GM10248 (cell line): ENCODE measurements at places on chromosomes 1 and 21.

DNA sequence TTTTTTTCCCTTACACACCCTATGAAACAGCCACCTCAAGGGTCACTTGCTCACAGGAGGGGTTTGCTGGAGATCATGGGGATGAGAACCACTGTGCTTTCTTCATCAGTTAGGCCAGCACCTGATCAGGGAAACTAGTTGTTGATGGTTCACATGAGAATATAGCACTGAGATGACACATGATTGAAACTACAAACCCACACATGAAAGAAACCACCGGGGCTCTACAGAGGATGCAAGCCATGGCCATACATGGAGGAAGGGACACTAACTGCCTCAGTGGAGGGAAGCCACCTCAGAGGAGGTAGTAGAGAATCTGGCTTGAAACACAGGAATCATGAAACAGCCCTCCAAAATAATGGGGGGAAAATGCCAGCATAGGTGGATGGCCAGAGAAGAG is 63.2 kb downstream of the PRKAB2 start:
- peak; percentile 39 for DNase-seq

GRCh38 chr1:32702599-32703478 is at the start of gene SYNC:
Gene SYNC (minus strand): TSS chr1:32702770. CDS start chr1:32702660, 110 bp downstream.
- peak; percentile 51 for DNase-seq

GRCh38 chr1:25675729-25676476 is 59.3 kb downstream of the MAN1C1 start:
- peak; percentile 77 for DNase-seq

DNA sequence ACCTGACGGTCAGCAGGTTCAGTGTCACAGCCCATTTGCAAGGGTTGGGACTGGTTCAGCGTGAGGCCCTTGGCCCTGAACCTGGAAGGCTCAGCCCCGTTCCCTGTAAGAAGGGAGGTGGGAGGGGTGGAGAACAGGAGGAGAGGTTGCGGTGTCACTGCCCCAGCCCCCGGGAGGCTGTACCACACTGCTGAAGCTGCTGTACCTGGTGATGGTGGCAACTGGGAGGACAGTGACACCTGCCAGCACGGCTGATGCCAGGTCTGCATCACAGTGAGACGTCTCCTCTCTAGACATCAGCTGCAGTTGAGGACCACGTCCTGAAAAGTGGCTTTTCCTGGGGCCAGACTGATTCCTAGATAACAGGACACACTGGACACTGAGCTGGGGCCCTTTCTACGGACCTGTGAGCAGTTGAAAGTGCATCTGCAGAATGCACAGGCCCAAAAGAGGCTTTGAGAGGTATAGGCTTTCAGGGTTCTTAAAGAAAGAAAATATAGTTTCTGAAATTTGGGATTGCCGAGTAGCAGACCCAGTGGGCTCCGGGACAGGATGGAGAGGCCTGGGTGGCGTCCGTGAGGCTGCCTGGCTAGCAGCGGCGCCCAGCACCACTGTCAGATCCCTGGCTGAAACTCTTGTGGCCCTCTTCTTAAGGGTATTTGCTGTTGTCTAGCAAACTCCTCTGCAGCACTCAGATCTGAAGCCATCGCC is 47.7 kb downstream of the COQ8A start:
- no peak for DNase-seq

DNA sequence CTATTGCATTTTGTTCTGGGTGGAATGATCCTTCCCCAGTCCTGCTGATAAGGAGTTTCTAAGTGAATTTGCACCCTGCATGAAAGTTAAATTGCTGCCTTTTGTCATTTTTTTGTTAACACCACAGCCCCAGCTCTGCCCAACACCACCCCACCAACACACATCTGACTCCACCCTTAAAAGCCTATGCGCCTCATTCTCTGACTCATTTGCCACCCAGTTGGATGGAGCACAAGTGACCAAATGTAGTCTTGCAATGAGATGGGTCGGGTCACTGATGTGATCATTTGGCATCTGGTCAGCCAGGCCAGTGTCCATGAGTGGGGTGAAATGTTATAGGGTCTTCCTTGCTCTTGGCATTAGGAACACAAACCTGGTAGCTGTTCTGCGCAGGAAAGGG is 256.8 kb downstream of the KAZN start:
- no peak for DNase-seq

- no peak for DNase-seq
Observed at GRCh38 chr1:218475275-218475674, 130.1 kb downstream of the TGFB2 start.

DNA sequence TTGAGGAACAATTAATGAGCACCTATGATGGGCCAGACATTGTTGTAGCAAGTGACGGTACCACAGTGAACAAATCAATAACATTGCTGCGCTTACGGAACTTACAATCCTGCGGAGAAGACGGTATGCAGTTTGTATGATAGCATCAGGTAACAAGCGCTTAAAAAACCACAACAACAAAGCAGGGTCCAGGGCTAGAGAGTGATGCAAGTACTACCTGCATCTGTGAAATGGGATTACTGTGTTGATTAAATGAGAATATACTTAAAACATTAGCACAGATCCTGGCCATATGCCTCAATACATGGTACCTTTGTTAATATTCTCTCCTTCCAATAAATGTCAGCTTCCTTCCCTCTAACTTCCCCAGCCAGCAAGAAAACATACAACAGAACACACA is 110.6 kb upstream of the ADAR start:
- no peak for DNase-seq

GRCh38 chr1:13908128-13908527 is 208.1 kb downstream of the PRDM2 start:
- no peak for DNase-seq

DNA sequence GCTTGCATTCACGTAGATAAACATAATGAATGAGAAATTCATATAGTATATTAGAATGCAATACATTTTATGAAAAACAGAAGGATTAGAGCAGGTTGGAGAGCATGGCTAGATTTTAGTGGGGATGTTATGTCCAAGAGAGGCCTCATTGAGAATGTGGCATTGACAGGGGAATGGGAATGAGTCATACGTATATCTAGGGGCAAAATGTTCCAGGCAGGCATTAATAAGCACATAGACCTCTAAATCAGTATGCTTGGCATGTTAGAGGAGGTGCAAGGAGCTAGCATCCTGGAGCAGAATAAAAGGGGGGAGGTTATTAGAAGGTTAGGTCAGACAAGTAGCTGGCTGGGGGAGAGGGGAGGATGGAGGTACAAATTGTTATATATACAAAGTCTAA is 93.0 kb downstream of the USH2A start:
- DNase-seq: no peak

GRCh38 chr1:153626904-153627714 is at the start of gene S100A13:
Gene S100A13 (minus strand): TSS chr1:153627505. CDS start chr1:153626472, 1,033 bp downstream.
- peak; percentile 69 for DNase-seq

DNA sequence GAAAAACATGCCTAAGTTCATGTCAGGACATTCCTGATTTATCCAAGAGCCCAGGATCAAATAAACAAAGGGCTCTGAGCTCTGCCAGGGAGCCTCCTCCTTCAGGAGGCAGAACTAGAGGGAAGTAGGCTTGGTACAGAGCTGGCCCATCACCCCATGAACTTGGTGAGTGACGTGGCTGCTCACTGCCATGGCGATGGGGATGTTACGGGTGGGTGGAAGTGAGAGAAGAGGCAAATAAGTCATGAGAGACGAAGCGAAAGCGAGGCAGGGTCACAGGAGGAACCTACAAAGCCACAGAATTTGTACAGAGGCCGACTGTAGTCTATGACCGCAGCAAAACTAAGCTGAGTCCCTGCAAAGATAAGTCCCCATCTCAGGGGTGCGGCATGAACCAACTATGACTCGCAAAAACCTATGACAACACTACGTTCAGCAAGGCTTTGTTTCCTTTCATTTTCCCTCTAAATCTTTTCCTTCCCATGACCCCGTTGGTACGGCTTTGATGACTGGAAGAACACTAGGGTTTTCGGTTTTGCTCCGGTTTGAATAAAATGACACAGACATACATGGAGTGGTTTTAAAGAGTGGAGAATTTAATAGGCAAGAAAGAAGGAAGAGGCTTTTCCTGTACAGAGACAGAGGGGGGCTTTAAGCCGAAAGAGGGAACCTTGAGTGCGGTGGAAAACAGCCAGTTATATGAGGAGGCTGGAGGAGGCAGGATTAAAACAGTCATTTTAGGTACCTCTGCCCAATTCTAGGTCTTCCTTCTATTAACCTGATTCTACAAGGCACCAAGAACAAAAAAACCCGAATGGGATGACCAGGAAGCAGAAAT is 74.1 kb downstream of the CD46 start:
- peak; percentile 81 for DNase-seq

GRCh38 chr1:71650119-71650518 is 569.3 kb upstream of the ZRANB2 start:
- DNase-seq: no peak

DNA sequence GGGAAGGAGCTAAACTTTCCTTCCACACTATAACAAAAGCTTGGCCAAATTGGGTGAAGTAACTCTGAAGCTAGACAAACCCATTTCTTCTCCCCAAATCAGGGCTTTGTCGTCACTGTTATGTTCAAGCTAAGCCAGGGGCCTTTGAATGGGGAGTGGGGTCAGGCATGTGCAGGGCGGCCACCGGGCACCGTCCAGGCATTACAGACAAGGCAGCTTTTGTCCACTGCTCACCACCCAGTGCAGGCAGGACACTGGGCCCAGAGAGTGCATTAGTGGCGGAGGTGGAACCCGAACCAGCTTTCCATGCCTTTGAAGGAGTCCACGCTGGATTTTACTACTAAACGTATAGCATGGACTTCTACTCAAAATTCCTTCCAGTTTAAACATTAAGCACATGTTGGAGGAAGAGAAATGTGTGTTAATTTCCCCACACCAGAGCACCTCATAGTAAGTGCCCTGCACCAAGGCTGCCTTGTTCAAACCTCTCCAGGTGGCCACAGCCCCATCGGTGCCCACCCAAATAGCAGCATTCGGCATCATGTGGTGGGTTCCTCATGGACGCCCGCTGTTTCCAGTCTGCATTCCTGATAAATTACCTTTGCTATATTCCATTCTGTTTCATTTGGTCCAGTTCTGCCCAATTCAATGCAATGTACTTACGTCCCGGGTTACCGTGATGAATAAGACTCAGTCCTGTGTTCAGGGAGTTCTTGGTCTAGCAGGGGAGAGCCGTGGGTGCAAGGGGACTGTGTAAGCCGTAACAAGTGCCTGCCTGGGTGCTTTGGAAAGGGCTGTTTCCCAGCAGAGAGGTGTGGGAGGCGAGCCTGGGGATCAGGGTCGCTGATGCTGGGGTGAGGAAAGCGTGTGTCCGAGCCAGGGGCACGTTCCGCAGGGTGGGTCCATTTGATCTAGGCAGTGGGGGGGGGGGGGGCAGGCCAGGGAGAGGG is 1.6 kb downstream of the UBASH3A start:
- no peak for DNase-seq

DNA sequence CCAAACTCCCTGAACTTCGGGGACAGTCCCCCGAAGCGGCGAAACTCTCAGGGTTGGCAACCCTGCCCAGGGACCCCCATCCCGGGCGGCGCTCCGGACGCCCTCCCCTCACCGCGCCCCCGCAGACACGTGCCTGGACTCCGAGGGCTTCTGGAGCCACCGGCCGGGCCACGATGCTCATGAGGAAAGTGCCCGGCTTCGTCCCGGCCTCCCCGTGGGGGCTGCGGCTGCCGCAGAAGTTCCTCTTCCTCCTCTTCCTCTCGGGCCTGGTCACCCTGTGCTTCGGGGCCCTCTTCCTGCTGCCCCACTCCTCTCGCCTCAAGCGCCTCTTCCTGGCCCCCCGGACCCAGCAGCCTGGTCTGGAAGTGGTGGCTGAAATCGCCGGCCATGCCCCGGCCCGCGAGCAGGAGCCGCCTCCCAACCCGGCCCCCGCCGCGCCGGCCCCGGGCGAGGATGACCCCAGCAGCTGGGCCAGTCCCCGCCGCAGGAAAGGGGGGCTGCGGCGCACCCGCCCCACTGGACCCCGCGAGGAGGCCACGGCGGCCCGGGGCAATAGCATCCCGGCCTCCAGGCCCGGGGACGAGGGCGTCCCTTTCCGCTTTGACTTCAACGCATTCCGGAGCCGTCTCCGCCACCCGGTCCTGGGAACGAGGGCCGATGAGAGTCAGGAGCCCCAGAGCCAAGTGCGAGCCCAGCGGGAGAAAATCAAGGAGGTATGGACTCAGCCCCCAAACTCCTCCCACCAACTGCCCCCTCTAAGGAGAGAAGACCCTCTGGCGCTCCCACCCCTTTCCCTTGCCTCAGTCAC is 1.2 kb downstream of the MAN1C1 start:
- no peak for DNase-seq

- DNase-seq: no peak
Observed at GRCh38 chr21:43819511-43820405, 30.4 kb downstream of the RRP1 start.

DNA sequence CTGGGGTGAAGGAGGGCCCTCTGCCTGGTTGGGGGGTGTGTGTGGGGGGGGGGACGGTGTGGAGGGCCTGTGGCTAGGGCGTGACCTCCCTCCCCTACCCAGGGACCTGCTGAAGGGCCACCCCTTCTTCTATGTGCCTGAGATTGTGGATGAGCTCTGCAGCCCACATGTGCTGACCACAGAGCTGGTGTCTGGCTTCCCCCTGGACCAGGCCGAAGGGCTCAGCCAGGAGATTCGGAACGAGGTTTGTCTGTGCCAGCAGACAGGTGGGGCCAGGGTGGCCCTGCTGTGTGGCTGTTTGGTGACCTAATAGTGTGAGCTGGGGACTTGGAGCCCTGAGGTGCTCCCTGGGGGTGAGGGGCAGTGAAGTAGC is 43.9 kb downstream of the COQ8A start:
- DNase-seq: no peak

DNA sequence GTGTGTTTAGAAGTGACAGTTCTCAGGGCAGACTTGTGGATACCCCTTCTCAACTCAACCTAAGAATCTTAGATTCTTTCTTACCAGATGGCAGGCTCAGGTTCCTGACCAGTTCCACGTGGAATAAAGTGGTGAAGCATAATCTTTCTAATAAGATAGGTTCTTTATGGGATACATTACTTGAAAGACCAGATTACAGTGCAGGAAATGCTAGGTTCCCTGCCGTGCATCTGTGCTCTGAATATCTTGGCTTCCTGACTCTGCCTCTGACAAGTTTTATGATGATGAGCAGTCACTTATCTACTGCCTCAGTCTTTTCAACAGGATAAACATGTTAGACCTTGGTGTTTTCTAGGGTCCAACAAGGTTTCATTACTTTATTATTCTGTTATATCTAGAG is 207.9 kb upstream of the CACYBP start:
- no peak for DNase-seq

- no peak for DNase-seq
Observed at GRCh38 chr21:35416866-35417489, 367.9 kb upstream of the RUNX1 start.

DNA sequence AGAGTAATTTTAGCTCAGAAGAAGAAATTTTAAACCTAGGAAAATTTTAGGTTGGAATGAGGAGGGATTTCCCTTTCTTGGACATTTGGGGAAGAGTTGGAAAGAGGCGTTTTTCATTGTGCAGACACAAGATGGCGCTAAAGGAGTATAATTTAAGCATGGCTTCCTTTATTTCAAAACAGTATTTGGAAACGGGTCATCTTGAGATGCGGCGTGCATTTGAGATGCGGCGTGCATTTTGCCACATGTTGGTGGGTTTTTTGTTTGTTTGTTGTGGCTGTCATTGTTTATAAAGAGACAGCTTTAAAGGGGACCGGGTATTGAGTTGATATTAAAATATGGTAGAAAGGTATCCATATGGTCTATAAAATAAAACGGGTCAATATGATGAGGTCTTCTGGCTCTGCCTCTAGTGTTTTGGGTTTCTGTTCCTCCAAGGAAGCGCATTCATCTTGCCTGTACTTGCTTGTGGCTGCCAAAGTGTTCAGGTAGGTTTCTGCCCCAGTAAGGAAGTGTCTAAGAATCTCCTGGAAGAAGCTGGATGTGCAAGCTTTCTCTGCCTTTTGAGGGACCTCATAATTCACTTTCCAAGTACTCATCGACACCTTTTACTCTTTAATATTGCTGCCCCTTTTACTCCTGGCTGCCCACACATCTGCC is 210.3 kb downstream of the SLC35F3 start:
- DNase-seq: peak; percentile 52
